ENCODE measurements at places on chromosomes 12 and 14. TPM values are rescaled to one million over a fixed set of nuclear protein-coding genes. Genes with fewer than 3 reads are reported as not detected.

DNA sequence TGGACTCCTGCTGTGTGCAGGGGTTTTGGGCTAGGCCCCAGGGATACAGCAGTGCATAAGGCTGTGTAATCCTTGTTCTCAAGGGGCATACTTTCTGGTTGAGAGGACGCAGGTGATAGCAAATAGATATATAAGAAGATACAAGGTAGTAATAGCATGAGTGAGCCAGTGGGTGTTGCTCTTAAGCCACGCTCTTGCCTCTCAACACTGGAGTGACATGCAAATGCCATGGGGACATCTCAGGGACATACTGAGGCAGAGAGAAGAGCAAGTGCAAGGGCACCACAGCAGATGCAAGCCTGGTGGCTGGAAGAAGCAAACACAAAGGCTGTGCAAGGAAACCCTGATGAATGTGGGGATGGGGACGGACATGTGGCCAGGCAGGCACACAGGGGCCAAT, 223.3 kb downstream of the CHST11 start:
- H3K4me3 ChIP-seq, result no peak overlapping the region
- peaks cover 53% of the 10 kb centered on the region for H3K4me1 ChIP-seq
- H3K36me3 ChIP-seq, result no peaks in the 10 kb centered on the region

DNA sequence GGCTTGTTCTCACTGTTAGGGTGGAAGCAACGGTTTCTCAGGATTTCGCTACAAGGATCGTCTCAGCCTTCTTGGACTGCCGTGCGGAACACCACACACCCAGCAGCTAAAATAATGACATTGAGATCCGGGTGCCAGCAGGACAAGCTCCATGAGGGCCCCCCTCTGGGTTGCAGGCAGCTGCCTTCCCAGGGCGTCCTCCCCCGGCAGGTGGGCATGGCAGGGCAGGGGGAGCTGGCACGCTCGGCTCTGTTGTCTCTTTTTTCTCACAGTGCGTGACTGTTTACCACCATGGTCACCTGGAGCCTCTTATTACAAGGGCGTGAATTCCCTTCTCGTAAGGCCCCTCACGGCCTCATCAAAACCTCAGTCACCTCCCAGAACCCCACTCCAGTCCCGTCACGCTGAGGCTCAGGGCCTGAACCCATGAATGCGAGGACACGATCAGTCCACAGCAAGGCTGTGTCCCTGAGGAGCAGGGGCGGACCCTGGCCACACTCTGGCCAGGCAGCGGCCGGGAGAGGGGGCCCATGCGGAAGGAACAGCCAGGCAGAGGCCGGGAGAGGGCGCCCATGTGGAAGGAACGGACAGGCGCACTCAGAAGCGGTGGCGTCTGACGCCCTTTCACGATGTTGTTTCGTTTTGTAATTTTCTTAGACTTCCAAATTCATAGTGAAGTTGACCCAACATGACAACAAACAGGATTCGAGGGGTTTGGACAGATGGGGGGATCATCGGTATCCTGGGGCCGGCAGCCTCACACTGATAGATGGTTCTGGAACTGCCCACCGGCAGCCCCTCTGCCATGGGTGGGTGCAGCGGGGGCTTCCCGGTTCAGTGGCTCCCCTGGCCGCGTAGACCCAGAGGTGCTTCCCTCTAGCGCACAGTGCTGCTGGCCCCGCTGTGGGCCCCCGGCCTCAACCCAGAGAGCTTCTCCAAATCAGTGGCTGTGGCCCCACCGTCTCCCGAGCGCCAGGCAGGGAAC, 10.0 kb downstream of the LRCOL1 start:
- H3K27me3 ChIP-seq, result peaks cover 66% of the 10 kb centered on the region
- H3K4me3 ChIP-seq, result peak overlapping the region; percentile 79
- H3K27ac ChIP-seq, result no peak overlapping the region
- no peak for DNase-seq

DNA sequence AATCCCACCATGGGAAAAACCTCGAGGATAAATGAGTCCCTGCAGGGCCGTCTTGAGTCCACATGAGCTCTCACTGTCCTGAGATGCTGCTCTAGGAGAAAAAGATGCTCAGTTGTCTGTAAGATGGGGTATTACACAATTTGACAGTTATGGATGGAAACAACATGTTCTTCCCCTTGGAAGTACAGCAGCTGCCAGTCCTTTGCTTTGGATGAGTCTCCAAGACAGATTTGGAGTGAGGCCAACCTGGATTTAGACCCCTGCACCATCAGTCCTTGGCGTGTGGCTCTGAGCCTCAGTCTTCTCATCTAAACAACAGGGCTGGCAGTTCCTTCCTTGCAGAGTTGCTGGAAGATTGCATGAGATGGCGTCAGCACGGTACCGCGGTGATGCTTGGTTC, 309.1 kb upstream of the FKBP4 start:
- no peak overlapping the region for H3K27ac ChIP-seq
- DNase-seq, result no peak
- peaks cover 33% of the 10 kb centered on the region for H3K27me3 ChIP-seq
- no peak overlapping the region for H3K4me3 ChIP-seq
- H3K4me1 ChIP-seq, result peaks cover 2% of the 10 kb centered on the region

DNA sequence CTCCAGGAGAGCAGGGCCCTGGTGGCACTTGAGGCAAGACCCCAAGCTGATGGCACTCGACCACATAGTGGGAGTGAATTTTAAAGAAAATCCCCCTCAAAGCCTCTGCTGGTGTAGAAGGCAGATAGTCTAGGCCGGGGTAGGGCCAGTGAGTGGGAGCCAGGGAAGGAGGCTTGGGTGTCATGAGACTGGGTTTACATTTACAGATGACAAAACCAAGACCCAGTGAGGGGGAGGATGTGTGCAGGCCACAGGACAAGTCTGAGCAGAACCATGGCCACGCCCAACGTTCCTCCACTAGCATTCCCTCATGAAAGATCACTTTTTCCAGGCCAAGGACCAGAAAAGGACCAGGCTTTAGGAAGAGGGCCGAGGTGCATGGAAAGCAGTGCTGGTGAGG, 42.0 kb downstream of the EVL start:
- H3K36me3 ChIP-seq, result peaks cover 14% of the 10 kb centered on the region
- DNase-seq, result no peak
- no peaks in the 10 kb centered on the region for H3K27me3 ChIP-seq

DNA sequence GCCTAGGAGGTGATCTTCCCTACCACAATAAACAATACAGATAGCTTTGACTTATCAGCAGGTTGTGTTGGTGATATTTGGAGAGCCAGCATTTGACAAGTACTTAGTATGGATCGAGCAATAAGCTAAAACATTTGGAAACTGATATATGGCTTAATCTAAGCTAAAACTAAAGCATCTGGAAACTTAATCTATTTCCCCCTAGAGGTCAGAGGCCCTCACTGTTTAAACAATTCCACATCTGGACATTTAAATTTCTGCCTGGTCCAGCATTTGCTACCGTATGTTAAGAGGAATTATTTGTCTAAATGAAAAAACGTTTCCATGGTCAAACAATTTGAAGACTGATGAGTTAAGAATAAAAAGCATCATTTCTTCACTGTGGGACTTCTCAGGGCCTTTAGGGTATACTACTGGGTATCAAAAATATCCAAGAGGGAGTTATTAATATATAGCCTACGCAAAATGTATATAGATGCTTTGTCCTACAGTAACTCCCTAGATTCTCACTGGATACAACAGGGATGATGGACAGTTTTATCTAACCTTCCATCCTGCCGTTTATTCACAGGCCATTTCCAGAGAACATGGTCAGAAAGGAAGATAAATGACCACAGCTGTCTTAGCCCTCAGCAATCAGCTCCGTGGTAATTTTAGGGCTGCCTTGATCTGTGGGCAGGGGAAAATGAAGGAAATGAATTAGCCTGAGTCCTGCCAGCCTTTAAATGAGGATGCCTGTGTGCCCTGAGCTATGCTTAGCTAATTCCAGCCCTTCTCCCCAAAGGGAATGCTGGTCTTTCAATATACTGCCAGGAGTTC, 135.4 kb upstream of the NUDT4 start:
- peaks cover 17% of the 10 kb centered on the region for H3K4me1 ChIP-seq
- no peak for DNase-seq
- H3K36me3 ChIP-seq, result no peaks in the 10 kb centered on the region
- no peaks in the 10 kb centered on the region for H3K27me3 ChIP-seq
- H3K27ac ChIP-seq, result no peak overlapping the region

GRCh38 chr12:14654416-14654815, 42.0 kb downstream of the GUCY2C start:
- DNase-seq, result no peak
- no peak overlapping the region for H3K27ac ChIP-seq
- peaks cover 5% of the 10 kb centered on the region for H3K27me3 ChIP-seq
- peaks cover 2% of the 10 kb centered on the region for H3K4me1 ChIP-seq

DNA sequence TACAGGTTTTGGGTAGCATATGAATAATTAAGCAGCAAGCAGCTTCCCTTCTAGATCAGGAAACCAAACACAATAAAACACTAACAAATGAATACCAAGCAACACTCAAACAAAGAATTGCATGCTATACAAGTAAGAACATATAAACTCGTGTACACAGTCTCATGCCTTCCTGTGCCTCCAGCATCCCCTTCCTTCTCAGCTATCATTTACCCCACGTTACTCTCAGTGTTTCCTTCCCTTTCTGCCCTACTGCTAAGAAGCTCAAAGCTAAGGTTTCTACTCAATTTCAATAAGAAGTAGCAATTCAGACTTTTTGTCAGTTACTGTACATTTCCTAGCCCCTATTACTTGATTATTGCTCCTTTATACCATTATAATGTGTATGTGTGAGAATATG, 81.0 kb downstream of the DUSP16 start:
- peak overlapping the region; percentile 83 for H3K4me3 ChIP-seq
- peaks cover 36% of the 10 kb centered on the region for H3K4me1 ChIP-seq
- no peak for DNase-seq
- peak overlapping the region; percentile 99 for H3K27ac ChIP-seq
- peaks cover 5% of the 10 kb centered on the region for H3K36me3 ChIP-seq

DNA sequence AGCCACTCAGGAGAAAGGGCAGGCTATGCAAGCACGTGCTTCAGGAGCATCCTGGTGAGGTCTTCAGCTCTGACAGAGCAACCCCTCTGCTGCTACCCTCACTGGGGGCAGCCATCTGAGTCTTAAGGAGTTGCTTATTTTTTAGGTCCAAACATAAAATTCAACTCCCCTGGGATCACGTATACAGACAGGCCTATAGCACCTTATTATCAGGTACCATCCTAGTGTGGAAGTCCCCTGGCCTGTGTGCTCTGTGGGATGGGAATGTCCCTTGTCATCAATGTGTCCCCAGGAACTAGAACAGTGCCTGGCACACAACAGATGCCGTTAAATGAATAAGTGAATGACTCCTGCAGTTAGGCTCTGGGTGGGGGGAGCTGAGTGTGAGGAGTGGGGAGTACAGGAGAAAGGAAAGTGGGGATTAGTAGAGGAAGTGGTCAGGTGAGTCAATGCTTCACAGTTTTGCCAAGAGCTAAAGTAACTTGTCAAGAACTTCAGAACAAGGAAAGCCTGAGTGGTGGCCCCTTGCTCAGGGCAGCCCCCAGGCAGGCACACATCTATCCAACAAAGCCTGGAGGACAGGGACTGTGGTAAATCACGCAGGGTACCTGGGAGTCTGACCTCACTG, 33.5 kb downstream of the DAD1 start:
- H3K4me1 ChIP-seq, result peaks cover 88% of the 10 kb centered on the region
- H3K27me3 ChIP-seq, result no peaks in the 10 kb centered on the region
- H3K4me3 ChIP-seq, result peak overlapping the region; percentile 86
- DNase-seq, result peak; percentile 49
- H3K27ac ChIP-seq, result peak overlapping the region; percentile 100

DNA sequence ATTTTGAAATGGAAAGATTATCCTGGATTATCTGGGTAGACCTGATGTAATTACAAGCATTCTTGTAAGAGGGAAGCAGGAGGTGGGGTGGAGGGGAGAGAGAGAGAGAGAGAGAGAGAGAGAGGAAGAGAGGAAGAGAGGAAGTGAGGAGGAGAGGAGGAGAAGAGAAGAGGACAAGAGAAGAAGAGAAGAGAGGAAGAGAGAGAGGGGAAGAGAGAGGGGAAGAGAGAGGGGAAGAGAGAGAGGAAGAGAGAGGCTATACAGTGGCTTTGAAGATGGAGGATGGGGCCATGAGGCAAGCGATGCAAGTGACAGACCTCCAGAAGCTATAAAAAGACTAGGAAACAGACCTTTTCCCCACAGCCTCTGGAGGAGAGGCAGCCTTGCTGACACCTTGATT, 13.7 kb upstream of the CHST11 start:
- no peak overlapping the region for H3K4me3 ChIP-seq
- no peaks in the 10 kb centered on the region for H3K27me3 ChIP-seq
- peaks cover 2% of the 10 kb centered on the region for H3K36me3 ChIP-seq

DNA sequence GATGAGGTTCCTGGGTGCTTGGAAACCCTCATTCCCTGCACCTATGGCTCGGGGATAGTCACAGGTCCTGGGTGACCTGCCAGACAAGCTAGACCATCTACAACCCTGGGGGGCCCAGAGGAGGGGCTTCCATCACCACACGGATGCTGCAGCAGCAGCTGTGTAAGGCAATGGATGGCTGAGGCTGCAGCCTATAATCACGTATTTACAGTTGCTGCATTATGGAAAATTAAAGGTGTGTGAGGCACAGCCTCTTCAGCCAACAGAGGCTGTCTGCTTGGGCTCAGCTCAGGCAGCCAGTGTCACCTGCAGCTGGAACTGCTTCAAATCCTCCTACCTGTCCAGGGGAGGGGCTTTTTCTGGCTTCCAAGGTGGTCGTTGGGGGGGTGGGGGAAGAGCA, 268.1 kb downstream of the CACNA1C start:
- H3K27me3 ChIP-seq, result peaks cover 76% of the 10 kb centered on the region
- no peak overlapping the region for H3K27ac ChIP-seq
- H3K4me3 ChIP-seq, result no peak overlapping the region
- H3K36me3 ChIP-seq, result no peaks in the 10 kb centered on the region
- peaks cover 5% of the 10 kb centered on the region for H3K4me1 ChIP-seq

DNA sequence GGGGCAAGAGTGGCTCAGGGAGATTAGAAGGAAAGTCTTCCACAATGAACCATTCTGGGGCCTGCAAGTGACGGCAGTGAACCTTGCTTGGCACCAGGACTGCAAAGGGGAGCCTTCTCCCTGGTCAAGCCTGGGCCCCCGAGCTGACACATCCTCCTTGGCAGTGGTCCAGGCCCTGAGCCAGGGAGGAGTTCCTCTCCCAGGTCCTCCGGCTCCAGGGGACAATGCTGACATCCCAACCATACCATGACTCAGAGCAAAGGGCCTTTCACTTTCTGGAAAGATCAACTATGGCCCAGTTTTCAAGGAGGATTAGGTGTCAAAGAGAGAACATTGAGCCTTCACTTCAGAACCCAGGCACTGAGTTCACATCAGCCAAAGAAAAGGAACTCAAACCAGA, 756.5 kb upstream of the TBX3 start:
- no peak overlapping the region for H3K27ac ChIP-seq
- H3K4me3 ChIP-seq, result no peak overlapping the region
- no peaks in the 10 kb centered on the region for H3K27me3 ChIP-seq
- no peak for DNase-seq

The PCED1B gene
- total RNA-seq, result 48.6 TPM

The IAPP gene
- not detected for total RNA-seq

The GLT8D2 gene
- not detected for total RNA-seq

The BCL11B gene
- total RNA-seq, result 167 TPM

The STON2 gene
- 2.3 TPM for total RNA-seq

The P2RX7 gene
- total RNA-seq, result 6.3 TPM

The EML5 gene
- 3.7 TPM for total RNA-seq

The NXPH4 gene
- total RNA-seq, result not detected

Data from T-helper 17 cell (primary cell).